ENCODE measurements at places on chromosomes 16 and 17.

DNA sequence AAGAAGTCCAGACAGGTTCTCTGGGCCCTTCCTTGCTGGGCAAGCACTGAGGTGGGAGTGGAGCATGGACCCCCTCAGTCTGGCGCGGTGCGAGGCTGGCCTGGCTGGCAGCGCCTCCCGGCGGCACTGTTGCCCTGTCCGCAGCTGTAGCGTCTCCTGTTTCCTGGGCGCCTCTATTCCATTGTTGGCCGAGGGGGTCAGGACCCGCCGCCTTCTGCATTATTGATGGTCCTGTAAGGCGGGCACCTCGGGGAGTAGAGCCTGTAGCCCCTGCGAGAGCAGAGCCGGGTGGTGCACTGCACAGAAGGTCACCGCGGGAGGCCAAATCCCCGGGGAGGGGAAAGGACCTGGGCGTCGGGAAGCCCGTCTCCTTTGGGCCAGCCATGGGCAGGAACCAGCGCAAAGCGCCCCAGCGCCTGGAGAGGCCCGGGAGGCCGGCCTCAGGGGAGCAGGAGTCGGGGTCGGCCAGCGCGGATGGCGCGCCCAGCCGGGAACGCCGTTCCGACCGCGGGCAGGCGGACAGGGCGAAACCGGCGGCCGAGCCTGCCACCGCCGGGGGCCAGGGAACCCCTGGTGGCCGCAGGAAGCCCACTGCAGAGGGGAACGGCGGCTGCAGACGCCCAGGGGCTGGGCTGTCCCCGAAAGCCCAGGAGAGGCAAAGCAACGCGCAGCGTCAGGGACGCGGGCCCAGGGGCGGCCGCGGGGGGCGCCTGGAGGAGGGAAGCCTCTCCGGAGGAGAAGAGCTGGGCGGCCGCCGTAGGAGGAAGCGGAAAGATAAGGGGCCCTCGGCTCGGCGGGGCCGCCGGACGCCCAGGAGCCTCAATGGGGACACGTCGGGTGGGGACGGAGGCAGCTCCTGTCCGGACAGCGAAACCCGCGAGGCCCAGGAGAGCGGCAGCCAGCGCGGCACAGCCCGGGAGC is at the start of gene MYO15B:
Gene MYO15B, plus strand, starts transcription at position 126 of the 921 bp plus-strand sequence. Its CDS starts 258 bp downstream, at position 384.
- H3K4me1 ChIP-seq: peaks cover 3% of the 10 kb centered on the region
- no peaks in the 10 kb centered on the region for H3K27me3 ChIP-seq
- H3K36me3 ChIP-seq: no peaks in the 10 kb centered on the region
- peak within 1 kb of the TSS; percentile 94 for H3K27ac ChIP-seq

DNA sequence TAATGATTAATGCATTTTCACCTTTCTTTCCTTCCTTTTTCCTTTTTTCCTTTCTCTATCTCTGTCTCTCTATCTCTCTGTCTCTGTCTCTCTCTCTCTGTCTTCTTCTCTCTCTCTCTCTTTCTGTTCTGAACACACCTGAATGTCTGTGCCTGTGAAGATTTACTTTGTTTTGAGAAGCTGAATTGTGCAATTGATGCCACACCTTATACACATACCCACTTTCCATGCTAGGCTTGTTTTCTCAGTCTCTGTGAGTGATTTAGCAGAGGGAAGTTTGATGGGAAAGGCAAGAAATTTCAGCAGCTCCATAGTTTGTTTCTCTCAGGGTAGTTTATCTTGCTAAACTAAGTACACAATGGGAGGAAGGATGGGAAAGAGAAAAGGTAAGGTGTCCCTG is 9.3 kb upstream of the CAPNS2 start:
- no peak overlapping the region for H3K4me3 ChIP-seq
- DNase-seq: no peak
- H3K27me3 ChIP-seq: no peaks in the 10 kb centered on the region
- no peak overlapping the region for H3K27ac ChIP-seq

DNA sequence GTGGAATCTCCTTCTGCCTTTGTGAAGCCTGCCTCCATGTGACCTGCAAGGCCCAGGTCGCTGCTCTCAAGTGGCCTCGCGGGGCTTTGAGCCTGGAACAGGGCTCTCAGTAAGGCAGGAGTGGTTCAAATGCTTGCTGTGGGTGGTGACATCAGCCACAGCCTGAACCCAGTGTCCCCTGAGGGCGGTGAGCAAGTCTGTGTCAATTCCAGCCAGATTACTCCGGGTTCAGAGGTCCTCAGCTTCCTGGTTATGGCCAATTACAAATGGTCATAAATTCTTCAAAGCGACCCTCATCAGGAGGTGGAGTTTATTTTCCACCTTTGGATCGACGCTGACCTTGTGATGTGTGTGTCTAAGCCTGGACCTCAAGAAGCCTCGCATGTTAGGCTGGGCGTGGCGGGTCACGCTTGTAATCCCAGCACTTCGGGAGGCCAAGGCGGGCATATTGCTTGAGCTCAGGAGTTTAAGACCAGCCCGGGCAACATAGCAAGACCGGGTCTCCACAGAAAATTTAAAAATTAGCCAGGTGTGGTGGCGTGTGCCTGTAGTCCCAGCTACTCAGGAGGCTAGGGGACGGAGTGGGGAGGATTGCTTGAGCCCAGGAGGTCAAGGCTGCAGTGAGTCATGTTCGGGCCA is 17.3 kb downstream of the LGALS3BP start:
- no peaks in the 10 kb centered on the region for H3K4me1 ChIP-seq
- no peak overlapping the region for H3K4me3 ChIP-seq
- no peaks in the 10 kb centered on the region for H3K27me3 ChIP-seq
- H3K27ac ChIP-seq: no peak overlapping the region
- H3K36me3 ChIP-seq: no peaks in the 10 kb centered on the region

GRCh38 chr17:45372325-45372869 is 55.6 kb upstream of the MAP3K14 start:
- DNase-seq: no peak
- H3K27me3 ChIP-seq: no peaks in the 10 kb centered on the region
- H3K4me3 ChIP-seq: no peak overlapping the region
- H3K27ac ChIP-seq: peak overlapping the region; percentile 88

- no peak overlapping the region for H3K4me3 ChIP-seq
- H3K27ac ChIP-seq: no peak overlapping the region
- no peaks in the 10 kb centered on the region for H3K36me3 ChIP-seq
- DNase-seq: no peak
These were observed 41.3 kb upstream of the ACSF3 start for GRCh38 chr16:89052191-89052889.

DNA sequence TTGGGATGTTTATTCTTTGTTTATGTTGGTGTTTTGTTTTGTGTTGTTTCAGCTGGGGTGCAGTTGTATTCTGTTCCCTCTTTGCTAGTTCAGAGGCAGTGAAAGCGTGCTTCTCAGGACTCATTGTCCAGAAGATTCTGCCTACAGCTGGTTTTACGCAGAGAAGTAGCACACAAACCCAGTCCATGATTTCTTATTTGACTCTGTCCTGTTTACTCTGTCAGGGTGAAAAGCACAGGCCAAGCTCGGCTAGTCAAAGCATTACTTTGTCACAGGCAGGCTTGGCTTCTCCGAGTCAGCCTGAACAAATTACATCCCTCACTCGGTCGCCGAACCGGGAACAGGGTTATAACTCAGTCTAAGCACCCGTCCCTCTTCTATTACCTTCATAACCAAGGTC is 435.0 kb downstream of the MAF start:
- no peak overlapping the region for H3K4me3 ChIP-seq
- H3K36me3 ChIP-seq: no peaks in the 10 kb centered on the region
- peaks cover 5% of the 10 kb centered on the region for H3K4me1 ChIP-seq
- DNase-seq: no peak
- no peaks in the 10 kb centered on the region for H3K27me3 ChIP-seq
